ENCODE measurements at places on chromosomes 3 and 15. TPM values are rescaled to one million over a fixed set of nuclear protein-coding genes. Genes with fewer than 3 reads are reported as not detected.

The TGM5 gene
- 0.30 TPM for total RNA-seq

The DNAH1 gene
- 16.2 TPM for total RNA-seq

The CDCP1 gene
- 22.5 TPM for total RNA-seq

The CNTN6 gene
- total RNA-seq = 5.6 TPM

The LRRC15 gene
- not detected for total RNA-seq

- no peak overlapping the region for H3K27ac ChIP-seq
- H3K4me1 ChIP-seq = no peaks in the 10 kb centered on the region
- no peak for DNase-seq
- H3K4me3 ChIP-seq = no peak overlapping the region
These were observed 105.1 kb downstream of the ARPP21 start for GRCh38 chr3:35744419-35744818.

DNA sequence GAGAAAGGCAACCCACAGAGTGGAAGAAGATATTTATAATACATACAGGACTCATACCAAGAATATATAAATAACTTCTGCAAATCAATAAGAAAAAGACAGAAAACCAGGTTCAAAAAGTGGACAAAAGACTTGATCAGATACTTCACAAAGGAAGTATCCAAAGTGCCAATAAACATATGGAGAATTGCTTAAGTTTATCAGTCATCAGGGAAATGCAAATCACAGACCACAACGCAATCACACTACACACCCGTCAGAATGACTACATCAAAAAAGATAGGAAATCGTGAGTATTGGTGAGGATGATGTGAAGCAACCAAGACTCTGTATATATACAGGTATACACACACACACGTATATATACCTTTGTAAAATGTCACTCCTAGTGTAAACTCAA lies 180.6 kb downstream of the FAM43A start:
- no peak overlapping the region for H3K27ac ChIP-seq
- no peak overlapping the region for H3K4me3 ChIP-seq
- no peaks in the 10 kb centered on the region for H3K27me3 ChIP-seq
